ENCODE measurements at places on chromosomes 2 and 18. TPM values are rescaled to one million over a fixed set of nuclear protein-coding genes. Genes with fewer than 3 reads are reported as not detected.

DNA sequence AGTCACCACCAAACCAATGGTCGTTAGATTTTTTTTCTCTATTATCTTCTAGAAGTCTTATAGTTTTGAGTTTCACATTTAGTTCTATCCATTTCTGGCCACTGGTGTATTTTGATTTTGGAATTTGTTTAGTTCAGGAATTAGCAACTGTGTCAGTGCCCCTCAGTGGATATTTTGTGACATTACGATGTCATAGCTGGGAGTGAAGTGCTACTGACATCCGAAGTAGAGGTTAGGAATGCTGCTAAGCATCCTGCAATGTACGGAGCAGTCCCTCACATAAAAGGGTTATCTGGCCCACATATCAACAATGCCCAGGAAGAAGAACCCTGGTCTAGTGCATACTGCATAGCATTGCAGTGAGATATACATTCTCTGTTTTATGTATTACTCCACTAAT is 157.4 kb upstream of the RGPD4 start:
- DNase-seq, result peak; percentile 57

- DNase-seq, result no peak
Observed at GRCh38 chr2:128326346-128326745, 7.7 kb upstream of the HS6ST1 start.

- DNase-seq, result peak; percentile 64
Observed at GRCh38 chr2:84946204-84947009, 24.6 kb upstream of the KCMF1 start.

Gene C2orf66
- 0.32 TPM for total RNA-seq

GRCh38 chr18:75251466-75251865 is 40.9 kb downstream of the TSHZ1 start:
- DNase-seq, result no peak

Gene DLX2
- 0.32 TPM for total RNA-seq

DNA sequence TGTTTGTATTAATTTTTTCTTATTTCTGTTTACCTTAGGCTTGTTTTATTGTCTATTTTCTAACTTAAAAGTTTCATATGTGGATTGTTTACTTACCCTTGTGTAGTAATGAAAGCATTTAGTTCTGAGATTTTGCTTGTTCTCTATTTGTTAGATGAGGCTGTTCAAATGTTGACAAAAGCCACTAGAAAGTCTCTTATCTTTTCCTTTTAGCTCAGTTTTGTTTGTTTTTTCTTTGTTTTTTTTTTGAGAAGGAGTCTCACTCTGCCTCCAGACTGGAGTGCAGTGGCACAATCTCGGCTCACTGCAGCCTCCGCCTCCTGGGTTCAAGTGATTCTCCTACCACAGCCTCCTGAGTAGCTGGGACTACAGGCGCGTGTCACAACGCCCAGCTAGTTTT is 30.9 kb downstream of the USP14 start:
- no peak for DNase-seq

Measured in LHCN-M2 (cell line).